AML-193 (cell line): ENCODE measurements at places on chromosomes 5 and 9.
A peak's percentile ranks its signal among the peaks of the same experiment; 100 is the strongest.

DNA sequence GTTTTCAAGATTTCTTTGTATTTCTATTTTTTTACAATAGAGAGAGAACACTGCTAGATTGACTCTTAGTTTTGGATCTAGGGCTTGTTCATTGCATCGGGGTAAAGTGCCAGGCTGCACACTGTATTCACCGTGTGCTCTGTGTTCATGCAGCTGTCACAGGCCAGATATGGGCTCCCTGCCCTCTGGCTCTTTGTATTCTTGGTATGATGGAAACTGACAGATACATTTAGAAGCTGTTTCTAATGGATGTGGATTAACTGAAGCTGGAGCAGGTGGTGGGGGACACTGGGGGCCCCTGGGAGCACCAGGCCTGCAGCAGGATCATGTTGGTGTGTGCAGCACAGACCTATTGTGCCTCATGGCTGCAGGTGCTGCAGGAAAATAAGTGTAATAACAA lies 28.0 kb downstream of the SLC36A1 start:
- no peak for DNase-seq

DNA sequence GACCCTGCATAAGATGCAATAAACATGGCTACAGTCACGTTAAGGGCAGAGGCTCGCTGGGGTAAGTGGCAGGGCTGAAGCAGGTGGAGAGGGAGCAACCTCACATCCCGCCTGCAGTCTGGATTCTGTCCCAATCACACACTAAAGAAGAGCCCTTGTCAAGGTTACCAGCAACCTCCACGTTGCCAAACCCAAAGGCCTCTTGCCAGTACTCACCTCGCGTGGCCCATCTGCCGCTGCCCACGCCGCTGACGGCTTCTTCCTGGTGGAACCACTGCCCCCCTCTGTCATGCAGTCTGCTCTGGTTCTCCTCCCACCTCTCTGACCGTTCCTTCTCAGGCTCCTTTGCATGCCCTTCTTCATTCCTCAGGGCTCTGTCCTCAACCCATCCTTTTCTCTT lies 8.8 kb downstream of the AQP7 start:
- DNase-seq: no peak

- DNase-seq: peak; percentile 72
These were observed 7.2 kb downstream of the CYFIP2 start for GRCh38 chr5:157273131-157273556.

DNA sequence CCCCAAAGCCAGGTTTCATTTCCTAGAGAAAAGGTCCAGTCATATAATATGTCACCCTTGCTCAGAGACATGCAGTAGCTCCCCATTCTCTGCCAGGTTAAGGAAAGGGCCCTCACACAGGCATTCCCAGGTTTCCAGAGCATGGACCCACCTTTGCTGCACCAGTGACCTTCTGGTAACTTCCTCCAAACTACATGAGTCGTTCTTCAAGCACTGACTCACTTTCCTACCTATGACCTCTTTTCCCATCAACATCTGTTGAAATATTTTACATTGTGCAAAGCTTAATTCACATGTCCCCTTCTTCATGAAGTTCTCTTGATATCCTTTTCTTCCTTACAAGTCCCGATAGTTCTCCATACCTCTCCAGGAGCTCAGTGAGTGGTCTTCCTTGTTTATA lies 25.9 kb downstream of the SH3TC2 start:
- DNase-seq: no peak

- DNase-seq: no peak
These were observed 55.7 kb upstream of the SYNPO start for GRCh38 chr5:150584556-150585335.

- no peak for DNase-seq
These were observed 191.9 kb downstream of the OLFM1 start for GRCh38 chr9:135279385-135279784.

GRCh38 chr5:56429110-56429561 lies 196.0 kb upstream of the ANKRD55 start:
- no peak for DNase-seq

DNA sequence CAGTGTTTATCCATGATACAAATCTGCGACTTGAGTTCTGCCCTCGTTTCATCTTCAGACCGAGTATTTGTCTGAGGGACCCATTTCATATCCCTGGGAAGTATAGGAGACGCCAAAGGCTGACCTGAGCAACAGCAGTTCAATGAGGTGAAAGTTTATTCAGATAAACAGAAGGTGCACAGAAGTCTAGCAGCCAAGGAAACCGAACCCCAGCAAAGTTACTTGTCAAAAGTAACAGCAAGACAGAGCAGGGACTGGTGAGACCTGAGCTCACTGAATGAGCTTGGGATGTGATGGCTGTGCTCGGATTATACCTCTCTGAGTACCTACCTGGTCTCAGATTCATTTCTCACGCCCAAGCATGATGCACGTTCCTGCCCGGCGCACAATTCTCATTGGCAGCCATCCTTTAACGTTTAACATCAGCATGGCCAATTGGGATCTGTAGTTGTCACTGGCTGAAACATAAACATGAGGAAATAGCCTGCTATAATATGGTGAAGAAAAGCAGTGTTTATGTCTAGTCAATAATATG lies 599 bp downstream of the LYRM7 start:
- DNase-seq: no peak

GRCh38 chr9:132020820-132021510 lies 58.7 kb downstream of the MED27 start:
- DNase-seq: no peak
